ENCODE measurements at places on chromosomes 4 and X.
A peak's percentile ranks its signal among the peaks of the same experiment; 100 is the strongest.

- DNase-seq = no peak
Observed at GRCh38 chr4:184415071-184415470, 59.3 kb downstream of the IRF2 start.

GRCh38 chr4:130712038-130712437 lies 1616.1 kb downstream of the C4orf33 start:
- DNase-seq = no peak

DNA sequence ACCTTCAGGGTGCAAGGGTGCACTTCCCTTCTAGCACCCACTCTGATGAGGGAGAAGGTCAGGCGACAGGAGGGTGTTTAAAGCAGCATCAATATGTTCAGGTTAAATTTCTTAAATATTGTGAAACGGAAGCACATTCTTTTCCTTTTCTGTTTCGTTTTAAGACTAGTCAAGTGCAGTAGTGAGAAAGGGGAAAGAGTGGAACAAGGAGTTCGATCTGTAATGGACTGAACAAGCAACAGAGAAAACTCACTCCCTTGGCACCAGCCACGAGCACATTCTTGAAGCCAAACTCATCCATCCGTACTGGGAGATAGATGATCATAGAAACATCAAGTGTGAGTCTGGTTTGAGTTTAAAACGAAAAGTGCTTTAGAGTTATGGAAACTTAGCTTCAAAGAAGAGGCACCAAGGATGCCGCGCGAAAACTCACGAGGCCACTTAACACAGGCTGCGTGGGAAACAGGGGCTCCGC lies 815 bp downstream of the FAM53A start:
- DNase-seq = no peak

DNA sequence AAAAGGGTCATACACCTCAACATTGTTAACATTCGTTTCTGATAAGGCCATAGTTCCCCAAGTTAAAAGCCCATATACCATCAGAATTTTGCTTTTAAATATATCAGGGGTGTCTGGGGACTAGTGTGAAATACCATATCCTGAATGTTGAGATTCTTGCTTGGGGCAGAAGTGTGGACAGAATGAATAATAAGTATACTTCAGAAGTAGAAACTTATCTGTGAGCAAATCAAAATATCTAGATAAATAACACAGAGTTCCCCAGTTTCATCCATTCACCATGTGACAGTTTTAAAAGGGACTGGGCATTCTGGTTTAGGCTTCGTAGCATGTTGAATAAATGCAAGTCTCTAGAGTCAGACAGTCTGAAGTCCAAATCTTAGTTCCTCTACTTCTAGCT lies 110.5 kb downstream of the CHRNA9 start:
- no peak for DNase-seq

DNA sequence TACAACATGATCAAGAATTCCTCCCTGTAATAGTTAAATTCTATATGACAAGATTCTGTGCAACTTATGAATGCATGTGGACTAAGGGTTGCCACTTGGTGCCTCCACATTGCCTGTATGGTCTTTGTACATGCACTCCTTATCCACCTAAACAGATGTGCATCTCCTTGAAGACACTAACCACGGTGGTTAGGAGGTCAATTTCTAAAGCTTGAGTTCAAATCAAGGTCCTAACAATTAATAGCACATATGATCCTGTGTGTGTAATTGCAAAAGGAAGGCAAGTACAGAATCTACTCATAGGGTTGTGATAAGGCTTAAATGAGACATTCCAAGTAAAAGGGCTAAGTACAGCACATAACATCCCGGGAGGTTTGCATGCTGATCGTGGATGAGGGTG lies 1.5 kb upstream of the IL21 start:
- no peak for DNase-seq

- DNase-seq = no peak
Observed at GRCh38 chrX:22424919-22425318, 152.2 kb downstream of the CBLL2 start.

DNA sequence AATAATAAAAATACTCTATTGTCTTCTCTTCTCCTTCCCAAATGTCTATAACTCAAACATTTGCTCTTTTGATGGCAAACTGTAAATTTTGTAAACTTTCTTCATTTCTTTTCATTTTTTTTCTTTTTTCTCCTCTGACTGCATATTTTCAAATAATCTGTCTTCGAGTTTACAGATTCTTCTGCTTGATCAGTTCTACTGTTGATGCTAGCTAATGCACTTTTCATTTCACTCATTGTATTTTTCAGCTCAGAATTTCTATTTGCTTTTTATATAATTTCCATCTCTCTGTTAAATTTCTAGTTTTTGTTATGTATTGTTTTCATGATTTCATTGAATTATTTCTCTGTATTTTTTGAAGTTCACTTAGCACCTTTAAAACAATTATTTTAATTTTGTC lies 646.8 kb upstream of the INTU start:
- no peak for DNase-seq

GRCh38 chr4:153013202-153013977 lies 77.3 kb downstream of the FHDC1 start:
- no peak for DNase-seq

DNA sequence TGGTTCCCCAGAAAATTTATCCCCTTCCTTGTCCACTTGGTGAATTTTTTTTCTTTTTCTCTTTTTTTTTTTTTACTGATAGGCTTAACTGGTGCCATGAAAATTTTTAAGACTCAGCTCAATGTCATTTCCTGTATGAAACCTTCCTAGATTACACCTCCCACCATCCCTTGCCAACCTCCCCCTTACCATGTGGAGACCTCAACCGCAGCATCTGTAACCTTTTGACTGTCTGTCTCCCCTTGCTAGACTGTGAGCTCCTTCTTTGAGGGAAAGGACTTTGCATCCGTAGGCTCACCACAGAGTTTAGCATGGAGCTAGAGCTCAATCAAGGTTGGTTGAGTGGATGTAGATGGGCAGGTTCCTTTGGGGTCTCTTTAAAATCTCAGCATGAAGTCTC lies 5.2 kb upstream of the PGRMC1 start:
- DNase-seq = no peak

DNA sequence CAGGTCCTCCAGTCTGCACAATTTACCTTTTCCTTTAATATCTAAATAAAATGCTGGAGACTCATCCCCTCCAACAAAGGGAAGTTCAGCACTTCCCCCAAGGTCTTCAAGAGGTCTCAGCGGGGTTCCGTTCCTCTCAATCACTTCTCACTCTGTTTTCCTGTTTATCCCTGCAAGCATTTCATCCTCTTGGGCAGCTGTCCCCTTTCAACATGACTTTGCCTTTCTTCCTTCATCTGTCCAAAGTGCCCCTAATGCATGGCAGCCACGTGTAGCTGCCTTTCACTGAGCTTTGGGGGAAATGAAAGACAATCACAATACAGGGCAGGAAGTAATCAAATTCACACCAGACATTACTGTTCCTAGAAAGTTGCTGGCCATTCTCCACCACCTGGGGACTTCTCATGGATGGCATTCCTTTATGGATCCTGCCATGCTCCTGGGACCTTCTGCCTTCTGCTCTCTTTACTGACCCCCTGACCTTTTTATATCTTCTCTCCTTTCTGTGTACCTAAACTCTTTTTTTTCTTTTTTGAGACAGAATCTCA lies 79.7 kb upstream of the USP9X start:
- no peak for DNase-seq

DNA sequence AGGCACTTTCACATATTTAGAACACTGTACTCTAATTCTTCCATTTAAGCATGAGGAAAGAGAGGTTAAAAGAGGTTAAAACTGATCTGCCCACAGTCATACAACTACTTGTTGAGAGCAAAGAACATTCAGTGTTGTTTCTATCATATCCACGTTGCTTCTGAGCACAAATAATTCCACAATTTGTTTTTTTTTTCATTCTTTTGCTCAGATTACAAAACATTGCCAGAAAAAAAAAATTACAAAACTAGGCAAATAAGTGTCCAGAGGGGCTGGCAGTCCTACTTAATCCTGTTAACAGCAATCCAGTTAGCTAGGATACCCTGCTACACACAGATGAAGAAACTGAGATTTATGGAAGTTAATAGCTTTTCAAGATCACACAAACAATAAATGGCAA lies 6.3 kb upstream of the USP53 start:
- DNase-seq = no peak

DNA sequence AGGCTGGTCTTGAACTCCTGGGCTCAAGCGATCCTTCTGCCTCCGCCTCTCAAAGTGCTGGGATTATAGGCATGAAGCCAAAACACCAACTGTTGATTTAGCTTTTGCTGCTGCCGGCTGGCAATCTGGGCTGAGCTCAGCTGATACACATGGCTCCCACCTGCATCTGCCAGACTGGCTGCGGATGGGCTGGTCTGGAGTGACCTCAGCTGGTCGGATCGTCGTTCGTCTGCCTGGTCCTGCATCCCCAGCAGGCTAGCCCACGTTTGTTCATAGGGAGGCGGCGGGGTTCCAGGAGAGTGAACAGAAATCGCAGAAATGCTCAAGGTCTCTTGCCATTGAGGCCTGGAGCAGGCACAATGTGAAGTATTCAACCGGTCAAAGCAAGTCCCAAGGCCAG lies 74.4 kb upstream of the DDX3X start:
- DNase-seq = no peak

GRCh38 chrX:36198575-36198974 lies 279.0 kb downstream of the CFAP47 start:
- no peak for DNase-seq

GRCh38 chrX:50815120-50815519 lies 1.1 kb upstream of the SHROOM4 start:
- no peak for DNase-seq

DNA sequence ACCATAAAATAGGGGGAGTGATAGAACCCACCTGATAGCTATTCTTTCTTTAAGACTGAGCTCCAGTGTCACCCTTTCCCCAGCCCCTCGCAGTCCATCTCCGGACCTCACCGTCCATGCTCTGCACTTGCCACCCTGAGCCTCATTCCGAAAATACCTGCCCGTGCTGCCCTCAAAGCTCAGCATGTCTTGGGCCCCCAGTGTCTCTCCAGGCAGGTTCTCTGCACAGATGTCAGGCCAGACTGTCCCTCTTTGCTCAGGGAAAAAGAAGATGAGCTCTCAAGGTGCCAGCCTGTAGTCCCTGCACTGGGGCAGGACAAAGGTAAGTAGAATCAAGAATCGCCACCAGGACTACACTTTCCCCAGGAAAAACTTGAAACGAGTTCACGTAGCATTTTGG lies 9.8 kb upstream of the WFS1 start:
- DNase-seq = no peak

GRCh38 chr4:10590896-10591295 lies 93.7 kb downstream of the CLNK start:
- no peak for DNase-seq

GRCh38 chr4:76896614-76897535 lies 1.1 kb downstream of the SOWAHB start:
- DNase-seq = no peak

GRCh38 chrX:122046815-122047214 lies 999.4 kb downstream of the GLUD2 start:
- DNase-seq = no peak

- DNase-seq = no peak
Observed at GRCh38 chr4:2335729-2336101, 73.8 kb upstream of the MXD4 start.

DNA sequence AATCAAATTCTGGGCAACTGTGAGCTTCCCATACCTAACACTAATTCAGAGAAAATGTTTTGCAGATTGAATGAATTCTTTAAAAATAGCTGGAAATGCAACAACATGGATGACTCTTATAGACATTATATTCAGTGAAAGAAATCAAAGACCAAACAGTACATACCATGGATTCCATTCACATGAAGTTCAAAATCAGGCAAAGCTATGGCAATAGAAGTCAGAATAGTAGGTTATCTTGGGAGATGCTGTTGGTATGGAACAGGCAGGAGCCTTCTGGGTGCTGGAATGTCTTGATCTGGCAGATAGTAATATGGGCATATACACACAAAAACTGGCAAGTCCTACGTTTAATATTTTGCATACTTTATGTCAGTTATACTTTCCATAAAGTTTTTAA lies 25.5 kb upstream of the CBLL2 start:
- DNase-seq = no peak

DNA sequence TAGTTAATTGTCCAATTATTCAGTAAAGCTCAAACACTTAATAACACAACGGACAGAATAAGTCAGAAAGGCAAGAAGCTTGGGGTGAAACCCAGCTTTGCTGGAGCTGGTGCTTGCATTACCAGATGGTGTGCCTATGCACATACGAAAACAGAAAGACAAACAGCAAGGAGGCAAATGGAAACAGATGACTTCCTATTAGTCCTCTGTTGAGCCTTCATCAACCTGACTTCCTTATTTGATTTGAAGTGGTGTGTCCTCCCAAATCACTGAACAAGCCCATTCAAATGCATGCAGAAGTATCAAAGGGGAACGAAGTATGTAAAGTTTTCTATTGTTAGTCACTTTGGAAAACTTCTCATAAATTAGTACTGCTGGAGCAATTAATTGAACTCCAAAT lies 166.2 kb downstream of the ATP10D start:
- no peak for DNase-seq

DNA sequence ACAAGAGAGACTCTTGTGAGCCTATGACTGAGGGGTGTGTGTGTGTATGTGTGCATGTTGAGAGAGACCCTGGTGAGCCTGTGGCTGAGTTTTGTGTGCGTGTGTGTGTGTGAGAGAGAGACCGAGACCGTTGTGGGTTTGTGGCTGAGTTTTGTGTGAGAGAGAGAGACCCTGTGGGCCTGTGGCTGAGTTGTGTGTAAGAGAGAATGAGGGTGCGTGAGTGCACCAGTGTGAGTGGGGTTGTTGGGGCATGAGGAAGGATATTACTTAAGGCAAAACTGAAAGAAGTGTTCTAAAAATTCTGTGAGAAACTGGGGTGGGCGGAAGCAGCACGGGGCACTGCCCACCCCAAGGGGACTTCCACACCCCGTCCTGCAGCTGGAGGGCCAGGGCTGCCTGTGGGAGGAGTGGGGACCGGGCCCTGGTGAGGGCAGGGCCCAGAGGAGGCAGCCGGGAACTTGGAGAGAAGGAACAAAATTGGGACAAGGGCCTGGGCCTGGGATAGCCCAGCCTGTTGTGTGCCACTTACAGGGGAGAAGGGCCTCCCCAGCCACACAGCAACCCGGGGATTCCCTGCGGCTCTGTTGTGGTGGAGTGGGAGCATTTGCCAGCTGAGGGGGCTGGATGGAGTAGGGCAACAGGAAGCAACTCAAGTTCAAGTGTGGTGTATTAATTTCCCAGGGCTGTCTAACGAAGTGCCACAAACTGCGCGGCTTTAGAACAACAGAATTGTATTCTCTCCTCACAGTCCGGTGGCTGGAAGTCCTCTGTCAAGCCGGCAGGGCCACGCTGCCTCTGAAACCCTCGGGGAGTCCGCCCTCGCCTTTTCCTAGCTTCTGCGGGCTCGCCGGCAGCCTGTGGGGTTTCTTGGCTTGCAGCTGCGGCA lies 22.1 kb downstream of the TMEM131L start:
- peak; percentile 51 for DNase-seq

GRCh38 chr4:31784558-31784957 lies 1064.4 kb downstream of the PCDH7 start:
- DNase-seq = no peak

DNA sequence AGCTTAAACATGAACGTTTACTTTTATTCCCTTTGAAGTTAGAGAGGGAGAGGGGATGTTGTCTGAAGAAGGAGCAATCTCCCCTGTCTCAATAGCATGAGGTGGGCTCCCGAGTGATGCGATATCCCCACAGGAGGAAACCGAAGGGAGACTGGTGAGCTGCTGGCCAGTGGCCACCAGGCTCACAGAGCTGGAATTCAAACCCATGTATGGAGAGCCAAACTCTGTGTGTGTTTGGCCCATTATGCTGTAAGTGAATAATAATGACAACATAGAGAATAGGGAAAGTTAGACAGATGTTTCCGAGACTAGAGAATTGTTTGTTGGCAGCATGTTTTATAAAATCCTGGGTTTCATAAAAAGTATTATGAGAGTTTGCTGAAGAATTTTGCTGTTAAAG lies 66.1 kb upstream of the CLNK start:
- no peak for DNase-seq

Measured in activated CD8-positive, alpha-beta memory T cell treated with anti-CD3 and anti-CD28 coated beads for 1 hour (primary cell).